ENCODE measurements at places on chromosomes 2 and 18.

DNA sequence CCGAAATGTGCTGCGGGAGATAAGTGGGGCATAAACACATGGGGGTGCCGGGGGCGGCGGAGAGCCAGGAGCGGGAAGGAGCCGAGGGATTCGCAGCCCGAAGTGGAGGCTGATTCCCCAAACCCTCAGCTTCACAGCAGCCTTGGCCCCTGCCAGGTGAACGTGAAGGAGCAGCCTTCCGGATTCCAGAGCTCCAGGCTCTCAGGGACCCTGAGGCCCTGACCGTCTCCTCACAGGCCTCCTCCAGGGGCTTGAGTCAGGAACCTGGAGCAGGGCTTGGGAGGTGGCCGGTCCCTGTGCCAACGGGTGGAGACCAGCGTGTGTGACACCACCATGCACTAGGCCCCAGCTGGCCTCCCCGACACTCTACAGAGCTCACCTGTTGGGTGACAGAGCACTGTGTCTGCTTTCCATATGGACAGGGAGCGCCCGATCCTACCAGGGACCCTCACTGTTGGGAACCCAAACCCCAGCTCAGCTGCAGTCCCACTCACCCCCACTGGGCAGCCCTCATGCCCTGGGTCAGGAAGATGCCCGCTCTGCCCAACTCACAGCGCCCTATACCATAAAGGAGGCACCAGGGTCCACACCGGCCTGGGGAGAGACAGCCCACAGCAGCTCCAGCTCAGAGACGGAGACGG is 117.6 kb upstream of the OTOS start:
- DNase-seq = no peak

- DNase-seq = no peak
These were observed 121.5 kb upstream of the CDCA7 start for GRCh38 chr2:173232956-173233744.

DNA sequence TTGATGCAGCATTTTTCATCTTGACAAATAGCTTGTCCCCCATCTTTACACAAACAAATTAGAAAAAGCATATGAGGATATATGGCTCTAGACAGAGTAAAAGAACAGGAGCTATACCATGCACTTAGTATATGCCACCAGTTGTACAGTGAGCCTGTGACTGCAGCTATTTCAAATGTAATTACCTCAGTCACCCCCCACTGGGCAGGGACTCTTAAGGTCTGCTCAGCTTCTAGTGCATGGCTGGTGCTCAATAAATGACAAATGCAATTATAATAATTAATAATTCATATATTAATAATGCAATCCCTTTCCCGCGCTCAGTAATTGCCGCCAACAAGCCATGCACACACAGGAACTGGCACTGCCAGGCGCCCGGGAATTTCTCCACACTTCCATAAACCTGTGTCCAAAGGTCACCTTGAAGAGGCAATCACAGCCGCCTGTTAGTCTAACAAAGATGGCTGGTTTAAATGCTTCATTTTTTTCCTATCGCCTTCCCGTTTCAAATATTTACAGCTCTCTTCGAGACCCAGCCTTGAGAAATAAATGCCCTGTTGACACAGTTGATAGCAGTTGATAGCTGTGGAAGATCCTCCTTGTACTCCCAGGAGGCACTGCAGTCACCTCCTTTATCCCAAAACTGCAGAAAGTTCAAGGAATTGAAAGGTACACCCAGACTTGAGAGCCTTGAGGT is 156.6 kb downstream of the INO80D start:
- no peak for DNase-seq

GRCh38 chr2:151947813-151948165 is 119.6 kb upstream of the ARL5A start:
- DNase-seq = no peak

DNA sequence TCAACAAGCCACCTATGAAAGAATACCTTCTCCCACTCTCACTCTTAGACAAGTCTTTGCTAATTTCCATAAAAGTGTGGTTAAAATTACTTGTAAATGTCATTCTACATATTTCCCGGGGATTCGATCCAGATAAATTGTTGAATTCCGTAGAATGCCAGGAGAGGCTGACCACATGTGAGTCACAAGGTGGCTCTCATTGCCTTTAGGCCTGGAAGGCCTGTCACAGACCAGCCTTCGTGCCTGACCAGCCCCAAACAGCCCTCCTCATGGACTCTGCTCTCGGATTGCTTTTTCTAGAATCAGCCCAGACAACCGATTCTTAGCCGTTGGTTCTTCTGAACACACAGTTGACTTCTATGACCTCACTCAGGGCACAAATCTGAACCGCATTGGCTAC is 86.0 kb downstream of the RTN4 start:
- no peak for DNase-seq

GRCh38 chr2:162928356-162928755 is 89.8 kb upstream of the KCNH7 start:
- DNase-seq = no peak

DNA sequence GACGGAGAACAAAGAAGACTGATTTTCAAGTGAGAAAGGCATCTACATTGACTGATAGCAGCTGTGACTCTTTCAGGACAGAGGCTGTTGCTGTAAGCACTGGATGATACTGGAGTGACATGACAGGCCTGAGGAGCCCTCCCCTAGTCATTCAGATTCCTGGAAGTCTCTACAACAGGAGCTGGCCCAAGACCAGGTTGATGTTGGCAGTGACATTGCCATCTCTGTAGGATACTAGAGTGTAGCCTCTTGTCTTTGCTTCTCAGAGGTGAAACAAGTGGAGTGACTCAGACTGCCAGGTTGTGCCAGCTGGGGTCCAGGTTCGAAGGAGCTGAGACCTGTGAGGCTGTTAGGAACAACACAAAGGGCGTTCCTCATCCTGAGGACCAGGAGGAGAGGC is 44.7 kb upstream of the SH3RF3 start:
- no peak for DNase-seq

GRCh38 chr2:175575346-175576258 is 394.1 kb upstream of the ATP5MC3 start:
- DNase-seq = no peak

- no peak for DNase-seq
These were observed 72.0 kb upstream of the AFF3 start for GRCh38 chr2:100214265-100214971.

DNA sequence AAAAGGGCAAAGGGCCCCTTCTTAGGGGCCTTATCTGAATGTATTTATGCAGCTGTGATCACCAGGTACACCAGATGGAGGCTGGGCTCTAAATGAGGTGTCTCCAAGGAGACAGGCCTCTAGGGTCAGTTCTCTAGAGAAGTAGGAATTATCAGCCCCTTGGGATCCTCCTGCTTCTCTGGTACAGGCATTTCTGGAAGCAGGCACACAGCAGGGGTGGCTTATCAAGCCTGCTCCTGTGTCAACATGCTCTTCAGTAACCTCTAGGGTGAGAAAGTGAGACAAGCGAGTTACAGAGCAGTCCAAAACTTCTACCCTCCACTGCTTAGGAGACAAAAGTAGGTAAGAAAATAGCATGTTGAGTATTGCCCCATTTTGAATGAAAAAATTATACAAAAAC is 13.8 kb downstream of the TPGS2 start:
- DNase-seq = no peak

DNA sequence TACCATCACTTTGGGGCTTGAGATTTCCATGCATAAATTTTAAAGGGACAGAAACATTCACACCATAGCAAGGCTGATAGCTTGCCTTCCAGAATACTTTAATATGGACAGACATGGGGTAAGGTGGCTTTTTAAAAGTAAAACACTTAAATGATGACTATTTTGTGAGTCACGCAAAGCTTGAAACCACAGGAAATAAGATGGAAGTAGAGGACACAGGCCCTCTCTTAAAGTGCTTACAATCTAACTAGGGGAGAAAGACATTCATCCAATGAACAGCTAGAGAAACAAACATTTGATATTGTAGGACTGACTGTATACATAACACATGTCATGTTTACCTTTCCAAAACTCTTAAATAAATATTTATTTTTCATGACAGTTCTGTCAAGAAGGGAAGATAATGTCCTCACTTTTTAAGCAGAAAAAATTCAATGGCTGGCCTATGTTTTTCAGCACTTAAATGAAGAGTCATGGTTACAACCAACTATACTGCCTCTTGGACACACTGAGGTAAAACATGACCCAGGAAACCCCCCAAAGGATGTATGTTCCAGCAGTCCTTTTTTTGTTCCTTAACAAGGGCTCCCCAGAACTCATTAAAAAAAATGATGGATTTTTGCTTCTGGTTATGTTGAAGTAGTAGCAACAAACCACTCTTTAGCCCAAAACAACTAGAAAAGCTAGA is 120.0 kb upstream of the RBMS1 start:
- DNase-seq = no peak

- no peak for DNase-seq
These were observed 489 bp downstream of the TRMT61B start for GRCh38 chr2:28869494-28870145.

DNA sequence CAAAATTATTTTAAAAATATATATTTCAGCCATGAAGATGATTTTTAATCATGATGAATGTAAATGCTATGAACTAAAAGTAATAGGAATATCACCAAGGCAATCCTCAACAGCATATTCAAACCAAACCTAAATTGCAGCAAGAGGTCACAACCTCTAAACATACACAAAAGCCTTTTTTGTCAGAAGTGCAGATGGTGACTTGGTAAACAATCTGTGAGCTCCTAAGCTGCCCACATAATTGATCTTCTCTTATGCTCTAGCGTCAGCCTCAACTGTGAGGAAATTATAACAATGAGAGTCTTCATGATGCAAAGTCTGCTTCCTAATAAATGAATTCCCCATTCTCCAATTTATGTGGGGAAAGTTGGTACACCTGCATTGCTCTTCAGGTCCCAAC is 113.2 kb downstream of the TSN start:
- DNase-seq = no peak

DNA sequence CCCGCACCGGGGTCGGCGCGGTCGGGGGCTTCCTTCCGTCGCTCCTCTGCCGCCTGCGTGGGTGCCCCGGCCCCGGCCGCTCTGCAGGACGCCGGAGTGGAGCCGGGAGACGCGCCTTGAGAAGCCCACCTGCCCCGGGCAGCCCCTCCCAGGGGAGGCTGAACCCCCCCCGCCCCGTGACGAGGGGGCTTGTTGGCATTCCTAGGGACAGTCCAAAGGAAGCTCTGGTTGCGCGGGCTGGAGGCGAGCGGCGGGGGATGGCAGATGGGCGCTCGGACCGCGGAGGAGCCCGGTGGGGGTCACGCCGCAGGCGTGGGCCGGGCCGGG is 133.5 kb upstream of the MGAT5 start:
- peak; percentile 30 for DNase-seq

- DNase-seq = no peak
These were observed 143.8 kb downstream of the RNF152 start for GRCh38 chr18:61749031-61749430.

GRCh38 chr2:159585622-159586021 is 30.7 kb downstream of the BAZ2B start:
- no peak for DNase-seq

GRCh38 chr2:33392366-33392765 is 84.1 kb upstream of the RASGRP3 start:
- DNase-seq = no peak

DNA sequence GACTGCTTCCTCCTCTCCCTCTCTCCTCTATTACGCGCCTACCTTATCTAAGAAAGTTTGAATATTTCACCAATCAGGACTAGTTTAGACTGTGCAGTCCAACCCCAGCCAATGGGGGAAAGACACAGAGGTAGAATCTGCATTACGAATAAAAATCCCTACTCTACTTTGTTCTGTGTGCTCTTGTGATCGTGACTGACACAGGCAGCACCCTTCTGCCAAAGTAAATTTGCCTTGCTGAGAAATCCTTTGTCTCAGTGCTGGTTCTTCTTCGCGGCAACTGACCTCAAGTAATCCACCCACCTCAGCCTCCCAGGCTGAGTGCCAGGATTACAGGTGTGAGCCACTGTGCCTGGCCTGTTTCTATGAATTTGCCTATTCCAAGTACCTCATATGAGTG is 8.6 kb upstream of the CDCA7 start:
- DNase-seq = no peak

GRCh38 chr2:229096409-229097066 is 174.5 kb downstream of the PID1 start:
- no peak for DNase-seq

- DNase-seq = no peak
These were observed 12.9 kb upstream of the NCKAP5 start for GRCh38 chr2:133581010-133581760.

DNA sequence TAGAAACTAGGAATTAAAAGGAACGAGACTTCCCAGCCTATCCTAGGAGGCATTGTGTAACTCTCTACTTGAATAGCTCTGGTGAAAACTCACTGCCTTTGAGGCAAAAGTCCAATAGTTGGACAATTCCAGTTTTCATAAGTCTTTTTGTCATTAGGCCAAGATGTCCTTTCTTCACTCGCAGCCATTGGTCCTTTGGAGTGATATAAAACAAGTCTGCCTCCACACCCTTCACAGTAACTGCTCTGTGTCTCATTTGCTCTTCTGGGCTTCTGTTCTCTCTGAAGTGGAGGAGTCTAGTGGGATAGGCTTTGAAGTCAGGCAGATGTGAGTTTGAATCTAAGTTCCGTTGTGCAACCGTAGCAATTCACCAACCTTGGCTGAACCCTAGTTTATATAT is 28.2 kb downstream of the ANTXR1 start:
- DNase-seq = no peak

DNA sequence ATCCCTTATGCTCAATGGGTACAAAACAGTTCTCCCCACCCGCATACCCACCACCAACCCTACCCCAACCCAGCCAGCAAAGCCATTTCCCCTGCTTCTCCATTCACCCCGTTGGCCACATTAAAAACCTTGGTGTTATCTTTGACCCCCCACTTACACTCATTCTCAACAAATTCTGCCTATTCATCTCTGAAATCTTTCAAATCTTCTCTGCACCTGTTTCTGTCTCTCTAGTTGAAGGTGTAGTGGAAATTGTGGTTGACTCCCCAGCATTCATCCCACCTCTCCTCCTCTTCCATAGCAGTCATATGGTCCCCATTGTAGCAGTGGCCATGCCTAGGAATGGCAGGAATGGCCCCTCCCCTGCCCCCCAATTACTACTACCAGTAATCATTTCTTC is 20.5 kb upstream of the TET3 start:
- DNase-seq = peak; percentile 28
